ENCODE measurements at places on chromosomes 2 and 18.

- DNase-seq: no peak
Measured at GRCh38 chr2:236582968-236583367, 13.3 kb downstream of the ACKR3 start.

DNA sequence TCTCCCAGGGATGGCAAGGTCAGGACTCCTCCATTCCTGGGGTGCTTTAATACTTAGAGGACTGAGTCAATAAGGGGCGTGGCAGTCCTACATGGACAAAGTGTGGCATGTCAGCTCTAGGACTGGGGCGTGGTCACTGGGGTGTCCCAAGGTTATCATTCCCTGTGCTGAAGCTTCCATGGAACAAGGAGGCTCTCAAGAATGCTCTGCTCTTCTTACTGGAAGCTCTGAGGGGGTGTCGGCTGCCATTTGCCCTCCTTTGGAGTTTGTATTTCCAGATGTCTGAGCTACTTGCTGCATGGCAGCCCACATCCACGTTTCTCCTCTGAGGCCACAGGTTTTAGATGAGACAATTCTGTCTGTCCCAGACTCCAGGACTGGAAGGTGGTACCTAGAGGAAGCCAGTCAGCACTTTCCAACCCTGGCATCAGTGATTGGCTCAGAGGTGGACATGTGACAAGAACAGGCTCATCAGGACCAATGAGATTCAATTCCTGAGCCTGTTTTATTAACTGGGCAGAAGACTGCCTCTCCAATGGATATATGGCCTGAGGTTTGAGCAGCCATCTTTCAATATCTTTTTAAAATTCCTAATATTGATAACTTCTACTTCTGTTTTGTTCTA is 128.9 kb upstream of the ARL4C start:
- DNase-seq: no peak

GRCh38 chr18:58788971-58789875 is 75.5 kb upstream of the ZNF532 start:
- DNase-seq: no peak

- DNase-seq: no peak
Measured at GRCh38 chr2:60262178-60262577, 291.3 kb downstream of the BCL11A start.

GRCh38 chr2:9809064-9809356 is 34.3 kb upstream of the TAF1B start:
- DNase-seq: no peak

Data from AG09309 (cell line).